ENCODE measurements at places on chromosomes 2 and 18. TPM values are rescaled to one million over a fixed set of nuclear protein-coding genes. Genes with fewer than 3 reads are reported as not detected.

CBLN2 gene
- 0.10 TPM for total RNA-seq

TMEM182 gene
- 2.7 TPM for total RNA-seq

MALL gene
- 0.21 TPM for total RNA-seq

NRP2 gene
- 7.5 TPM for total RNA-seq
